ENCODE measurements at places on chromosomes 11 and 22.

DNA sequence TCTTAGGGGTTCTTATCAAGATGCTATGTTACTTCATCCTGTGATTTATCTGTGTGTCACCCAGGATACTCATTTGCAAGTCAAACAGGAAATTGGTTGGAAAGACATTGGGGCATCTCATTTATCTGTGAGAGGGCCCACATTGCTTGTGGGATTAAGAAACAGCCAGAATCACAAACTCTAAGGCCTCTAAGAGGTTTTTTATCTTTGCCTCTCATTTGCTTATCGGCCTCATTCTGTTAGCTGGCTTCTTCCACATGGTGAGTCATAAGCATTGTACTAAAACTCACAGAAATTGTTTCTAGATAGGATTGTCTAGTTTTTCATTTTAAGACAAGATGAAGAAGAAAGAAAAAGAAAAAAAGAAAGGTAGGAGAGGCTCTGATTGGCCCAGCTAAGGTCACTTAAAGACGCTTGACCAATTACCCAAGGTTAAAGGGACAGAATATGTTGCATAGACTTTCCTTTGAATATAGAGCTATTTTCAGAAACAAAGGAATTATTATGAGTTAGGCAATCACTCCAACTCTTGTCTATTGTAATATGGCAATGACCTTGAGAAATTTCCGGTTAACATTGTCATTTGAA is 121.9 kb downstream of the ARHGAP42 start:
- DNase-seq: no peak

GRCh38 chr11:2314525-2315394 is 12.9 kb downstream of the TSPAN32 start:
- DNase-seq: no peak

DNA sequence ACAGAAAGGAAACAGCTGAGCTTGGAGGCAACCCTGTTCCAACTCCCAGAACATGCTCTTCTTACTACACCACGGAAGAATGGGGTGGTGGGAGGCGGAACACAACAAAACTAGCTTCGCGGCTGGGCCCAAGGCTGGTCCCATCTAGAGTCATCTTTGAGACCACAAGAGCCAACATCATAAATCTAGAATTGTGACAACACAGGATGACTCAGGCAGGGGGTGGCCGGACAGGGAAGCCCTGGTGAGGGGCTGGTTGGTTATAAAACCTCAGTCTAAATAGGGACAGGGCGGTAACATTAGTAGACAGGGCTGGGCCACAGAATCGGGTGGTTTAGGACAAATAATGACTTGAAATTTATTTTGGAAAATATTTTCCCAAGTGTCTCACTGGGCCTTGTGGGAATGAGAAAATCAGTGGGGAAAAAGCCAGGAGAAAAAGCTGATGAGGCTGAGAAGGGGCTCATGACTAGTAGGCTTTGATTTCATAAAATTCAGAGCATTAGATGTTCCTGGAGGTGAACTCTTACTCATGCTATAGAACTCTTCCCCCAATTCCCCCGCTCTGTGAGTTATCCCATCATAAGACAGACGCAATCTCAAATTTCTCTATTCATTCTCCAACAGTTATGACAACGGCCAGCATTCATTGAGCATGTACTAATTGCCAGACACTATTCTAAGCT is 151.8 kb upstream of the TIMP3 start:
- DNase-seq: no peak

- DNase-seq: no peak
These were observed 45.5 kb upstream of the ME3 start for GRCh38 chr11:86717817-86718501.

Data from stimulated activated CD4-positive, alpha-beta T cell treated with anti-CD3 and anti-CD28 coated beads, Interleukin-4, amount 100 ng/mL, for 1 hour (primary cell).